Activated effector memory CD4-positive, alpha-beta T cell treated with anti-CD3 and anti-CD28 coated beads, Interleukin-2, amount 50 U/mL, for 16 hours (primary cell): ENCODE measurements at places on chromosomes 5 and 9.
A peak's percentile ranks its signal among the peaks of the same experiment; 100 is the strongest.

- no peak for DNase-seq
These were observed 71.3 kb downstream of the GLIS3 start for GRCh38 chr9:4228606-4229005.

GRCh38 chr5:118598311-118598710 lies 390.0 kb downstream of the DTWD2 start:
- DNase-seq, result no peak

DNA sequence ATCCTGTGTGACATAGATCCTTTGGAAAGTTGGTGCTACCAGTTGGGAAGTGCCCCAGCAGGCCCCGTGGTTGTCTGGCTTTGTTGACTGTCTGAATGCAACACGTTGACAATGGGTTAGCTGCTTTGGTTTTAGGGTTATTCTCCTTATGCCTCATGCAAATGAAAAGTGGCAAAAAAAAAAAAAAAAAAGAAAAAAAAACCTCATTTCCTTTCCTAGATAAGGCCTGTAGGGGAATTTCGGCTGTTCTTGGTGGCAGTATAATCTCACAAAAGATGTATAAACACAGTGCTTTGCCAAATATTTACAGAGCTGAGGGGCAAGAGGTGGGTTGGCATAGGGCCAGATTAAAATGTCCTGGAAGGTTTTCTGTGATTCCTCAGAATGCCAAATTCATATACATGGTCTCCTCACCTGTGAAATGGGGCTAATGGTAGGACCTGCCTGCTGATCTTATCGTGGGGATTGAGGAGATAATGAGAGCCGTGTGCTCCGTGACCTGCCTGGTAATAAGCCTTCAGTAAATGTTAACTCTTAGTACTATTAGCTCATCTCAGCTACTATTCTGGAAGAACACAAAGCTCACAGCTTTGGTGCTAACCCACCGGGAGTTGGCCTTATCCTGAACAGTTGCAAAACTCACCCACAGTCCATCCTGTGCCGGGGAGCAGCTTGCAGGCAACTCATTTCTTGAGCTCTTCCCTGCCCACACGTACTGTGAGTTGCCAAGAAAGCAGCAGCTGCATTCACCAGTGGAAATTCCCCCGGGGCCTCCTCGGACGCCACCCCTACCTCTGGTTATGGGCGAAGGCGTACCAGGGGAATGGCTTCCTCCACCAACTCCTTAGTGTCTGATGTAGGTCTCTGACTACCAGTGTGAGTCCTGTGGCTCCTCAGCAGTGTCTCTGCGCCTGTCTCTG lies 220.3 kb downstream of the NR3C1 start:
- peak; percentile 88 for DNase-seq

- peak; percentile 84 for DNase-seq
These were observed 7.6 kb downstream of the TTC39B start for GRCh38 chr9:15299374-15299939.

- no peak for DNase-seq
These were observed 631 bp upstream of the RCL1 start for GRCh38 chr9:4792054-4792571.

DNA sequence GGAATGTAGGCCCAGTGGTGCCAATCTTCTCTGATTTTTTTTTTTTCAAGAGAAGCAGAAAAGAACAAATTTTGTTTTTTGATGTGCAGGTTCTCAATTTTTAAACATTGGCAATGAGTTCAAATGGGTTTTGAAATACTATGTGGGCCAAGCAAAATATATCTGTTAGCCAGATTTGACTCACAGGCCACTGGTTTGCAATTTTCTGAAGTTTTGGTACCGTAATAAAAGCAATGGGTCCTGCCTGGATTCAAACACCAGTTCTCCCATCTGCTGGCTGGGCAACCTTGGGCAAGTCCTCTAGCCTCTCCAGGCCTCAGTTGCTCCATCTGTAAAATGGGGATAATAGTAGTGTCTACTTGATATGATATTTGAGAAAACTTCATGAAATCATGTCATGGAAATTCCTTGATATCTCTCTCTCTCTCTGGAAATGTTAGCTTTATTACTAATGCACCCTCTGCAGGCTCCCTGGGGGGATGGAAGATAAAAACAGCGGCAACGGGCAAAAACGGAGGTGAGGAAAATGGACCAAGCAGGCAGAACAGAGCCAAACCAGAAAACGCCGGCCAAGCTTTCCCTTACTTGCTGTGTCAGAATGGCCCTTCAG lies 63.4 kb downstream of the SMIM23 start:
- no peak for DNase-seq

- no peak for DNase-seq
These were observed 77.2 kb downstream of the TMC1 start for GRCh38 chr9:72598639-72599038.

DNA sequence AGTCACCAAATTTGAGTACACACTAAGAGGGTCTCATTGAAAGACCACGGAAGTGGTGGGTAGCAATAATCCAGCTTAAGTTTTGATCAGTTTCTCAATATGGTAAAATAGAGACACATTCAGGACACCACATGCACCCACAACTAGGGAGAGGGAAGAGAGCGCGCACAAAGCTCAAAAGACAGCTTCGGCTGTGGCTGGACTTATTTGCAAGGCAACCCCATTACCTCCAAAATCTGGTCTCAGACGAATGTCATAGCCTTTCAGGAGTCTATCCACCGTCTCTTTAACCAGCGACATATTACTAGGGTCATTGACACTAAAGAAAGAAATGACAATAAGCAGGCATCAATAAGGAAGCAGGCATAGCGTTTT lies 443 bp downstream of the GABRB2 start:
- DNase-seq, result no peak
